Smooth muscle cell of bladder (primary cell): ENCODE measurements at places on chromosomes 6 and 20. TPM values are rescaled to one million over a fixed set of nuclear protein-coding genes. Genes with fewer than 3 reads are reported as not detected.

The ZMYND8 gene
- 8.1 and 11.5 TPM in 2 replicates for total RNA-seq

The TRIM15 gene
- total RNA-seq = not detected in 2 replicates

The FAM162B gene
- 1.4 and 1.8 TPM in 2 replicates for total RNA-seq

The C20orf96 gene
- 2.4 and 2.6 TPM in 2 replicates for total RNA-seq

The MUC21 gene
- total RNA-seq = not detected in 2 replicates

The DEFB127 gene
- not detected in 2 replicates for total RNA-seq

The CPNE5 gene
- total RNA-seq = 0.55 TPM in 1 of 2 replicates, not detected in the other

The RIPPLY2 gene
- 0.28 TPM in 1 of 2 replicates, not detected in the other for total RNA-seq

The SLC22A16 gene
- not detected in 2 replicates for total RNA-seq

The SLC17A2 gene
- not detected in 2 replicates for total RNA-seq
